ENCODE measurements at places on chromosomes 12 and 14.

DNA sequence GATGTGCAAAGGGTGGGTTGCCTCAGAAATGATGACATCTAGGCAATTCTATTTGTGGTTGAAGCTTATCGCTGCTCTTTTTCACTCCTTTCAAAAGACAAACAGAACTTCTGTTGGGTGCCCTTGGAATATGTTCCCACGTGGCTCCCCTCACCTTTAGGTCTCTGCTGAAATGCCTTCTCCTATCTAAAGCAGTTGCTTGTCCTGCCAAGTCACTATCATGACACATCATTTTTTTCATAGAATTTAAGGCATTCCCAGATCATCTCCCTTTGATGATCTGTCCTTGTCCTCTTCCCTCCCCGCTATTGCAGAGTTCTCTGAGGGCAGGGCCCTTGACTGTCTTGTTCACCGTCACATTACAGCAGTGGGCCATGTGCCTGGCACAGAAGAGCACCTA is 75.7 kb downstream of the PTPRB start:
- no peak for DNase-seq

DNA sequence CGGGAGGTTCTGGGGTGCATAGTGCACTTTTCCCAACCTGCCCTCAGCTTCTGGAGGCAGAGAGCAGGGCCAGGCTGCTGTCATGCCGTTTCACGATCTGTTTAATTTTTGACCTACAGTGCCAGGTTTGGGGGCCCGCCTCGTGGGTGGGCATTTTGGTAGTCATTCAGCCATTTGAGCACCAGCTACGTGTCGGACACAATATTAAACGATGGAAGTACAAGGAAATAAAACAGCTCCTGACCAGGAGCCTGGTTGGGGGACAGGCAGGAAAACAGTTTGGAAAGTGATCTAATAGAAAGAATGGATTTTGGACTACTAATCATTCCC is 708 bp downstream of the FNTB start:
- DNase-seq: no peak

DNA sequence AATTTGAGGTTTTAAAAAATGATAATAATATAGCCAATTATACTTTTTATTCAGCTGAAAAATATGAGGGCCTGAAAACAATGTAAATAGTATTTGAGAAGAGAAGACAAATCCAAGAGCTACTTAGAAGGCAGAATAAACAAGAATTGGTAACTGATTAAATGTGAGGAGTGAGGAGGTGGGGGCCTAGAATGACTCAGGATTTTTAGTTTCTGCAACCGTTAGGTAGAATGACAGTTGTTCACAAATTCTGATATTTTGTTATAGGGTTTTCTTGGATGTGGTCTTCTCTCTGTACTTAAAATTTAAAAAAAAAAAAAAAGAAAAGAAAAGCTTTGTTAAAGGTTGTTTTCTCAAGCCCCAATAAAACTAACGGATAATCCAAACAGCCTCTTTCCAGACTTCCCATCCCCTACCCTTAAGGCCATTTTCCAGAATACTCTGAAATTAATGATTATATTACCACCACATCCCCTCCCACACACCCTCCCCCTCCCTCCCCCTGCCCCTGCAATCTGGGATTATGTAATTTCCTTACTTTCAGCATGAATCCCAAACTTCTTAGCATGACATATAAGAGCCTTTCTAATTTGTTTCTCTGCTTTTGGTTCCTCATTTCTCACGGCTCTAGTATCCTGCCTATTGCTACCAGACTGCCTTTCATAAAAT is 50.4 kb downstream of the LRP6 start:
- DNase-seq: no peak

DNA sequence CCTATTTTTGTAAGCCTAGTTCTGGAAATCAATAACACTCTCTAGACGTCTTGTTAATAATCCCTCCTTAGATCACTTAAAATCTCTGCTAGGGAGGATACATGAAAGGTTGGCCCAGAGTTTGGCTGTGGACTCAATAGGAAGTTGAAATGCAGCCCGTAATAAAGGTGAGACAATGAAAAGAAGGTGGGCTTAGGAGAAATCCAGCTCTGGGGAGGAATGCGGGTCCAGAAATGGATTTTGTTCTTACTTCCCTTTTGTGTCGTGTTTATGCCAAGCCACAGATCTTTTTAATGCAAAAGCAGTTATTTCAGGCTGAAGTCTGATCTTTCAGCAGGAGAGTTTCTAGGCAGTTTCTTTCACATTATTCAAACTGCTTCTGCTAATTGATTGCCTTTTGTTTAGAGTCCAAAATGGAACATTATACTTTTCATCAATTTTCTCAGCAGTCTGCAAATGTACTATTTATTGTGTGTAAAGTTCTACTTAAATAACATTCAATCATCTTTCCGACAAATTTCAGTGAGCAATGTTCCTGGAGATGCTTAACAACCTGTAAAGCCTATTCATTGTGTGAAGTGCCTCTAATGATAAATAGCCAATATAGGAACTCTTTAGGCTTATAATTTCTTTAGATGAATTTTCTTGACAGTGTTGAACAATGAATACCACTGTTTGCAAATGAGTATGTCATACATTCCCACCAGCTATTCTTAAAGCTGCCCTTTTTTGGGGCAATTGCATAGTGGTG is 252.9 kb upstream of the KRR1 start:
- no peak for DNase-seq

GRCh38 chr12:79885911-79886490 is 48.9 kb downstream of the PPP1R12A start:
- DNase-seq: no peak

GRCh38 chr12:112409064-112409905 is at the start of gene RPL6:
TSS of gene RPL6 (minus strand) at chr12:112409605. CDS start at chr12:112408656, 949 bp downstream.
- DNase-seq: peak; percentile 97

DNA sequence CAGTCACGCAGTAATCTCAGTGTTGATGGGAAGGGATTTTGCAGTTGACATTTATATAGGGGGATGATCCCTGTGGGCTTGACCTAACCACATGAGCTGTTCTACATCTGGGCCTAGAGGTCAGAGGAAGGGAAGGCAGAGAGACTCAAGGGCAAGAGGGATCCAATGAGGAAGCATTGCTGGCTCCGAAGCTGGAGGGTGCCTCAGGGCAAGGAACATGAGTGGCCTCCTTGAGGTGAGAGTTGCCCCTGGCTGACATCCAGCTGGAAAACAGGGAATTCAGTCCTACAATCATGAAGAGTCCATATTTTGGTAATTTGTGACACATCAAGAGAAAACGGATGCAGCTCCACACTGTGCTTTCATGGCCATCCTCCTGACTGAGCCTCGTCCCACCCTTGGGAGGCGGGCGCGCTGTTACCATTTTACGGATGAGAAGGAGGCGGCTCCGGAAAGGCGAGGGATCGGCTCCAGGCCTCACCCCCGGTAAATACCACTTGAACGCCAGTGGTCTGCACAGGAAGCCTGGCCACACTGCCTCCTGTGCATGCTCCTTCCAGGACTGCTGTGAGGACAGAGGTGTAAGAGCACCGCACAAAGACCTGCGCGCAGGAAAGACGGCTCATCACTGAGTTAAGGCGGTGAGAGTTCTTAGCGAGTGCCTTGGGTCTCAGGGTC is 18.5 kb upstream of the FKBP4 start:
- DNase-seq: no peak

DNA sequence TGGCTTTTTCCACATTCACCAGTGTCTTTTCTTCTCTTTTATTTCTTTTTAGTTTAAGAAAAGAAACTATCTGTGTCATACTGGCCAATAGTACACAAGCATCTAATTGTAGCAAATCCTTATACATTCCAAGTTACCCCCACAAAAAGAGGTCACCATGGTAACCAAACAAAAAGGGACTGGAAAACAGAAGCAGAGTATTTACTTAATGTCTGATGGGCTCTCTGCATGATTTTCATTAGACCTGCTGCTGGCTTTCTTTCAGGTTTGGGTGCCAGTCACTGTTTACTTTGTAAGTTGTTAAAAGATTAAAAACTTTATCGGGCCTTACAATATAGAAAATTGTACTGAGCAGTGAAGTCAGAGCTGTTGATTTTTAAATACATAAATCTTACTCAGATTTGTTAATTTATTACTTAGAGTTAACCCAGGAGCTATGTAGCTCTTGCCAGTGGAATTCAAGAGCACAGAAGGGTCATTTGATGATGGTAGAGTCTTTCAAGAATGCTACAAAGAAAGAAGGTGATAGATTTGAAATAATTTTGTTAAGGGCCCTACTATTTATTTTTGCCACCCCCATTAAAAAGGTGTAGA is 123.9 kb downstream of the BRMS1L start:
- no peak for DNase-seq

DNA sequence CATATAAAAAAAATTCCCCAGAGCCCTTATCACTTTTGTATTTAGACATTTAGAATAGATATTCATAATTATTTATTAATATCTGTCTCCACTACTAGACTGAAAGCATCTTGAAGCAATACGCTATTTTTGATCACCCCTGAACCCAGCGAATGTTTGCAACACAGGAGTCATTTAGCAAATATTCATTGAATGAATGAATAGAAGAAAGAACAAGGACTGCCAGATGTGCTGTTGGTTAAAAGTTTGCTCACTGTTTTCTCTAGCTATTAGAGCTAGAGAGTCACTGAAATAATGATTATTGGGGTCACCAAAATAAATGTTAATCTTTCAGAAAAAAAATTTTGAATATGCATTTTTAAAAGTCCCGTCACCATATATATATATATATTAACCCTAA is 174.3 kb downstream of the ACSS3 start:
- DNase-seq: no peak

DNA sequence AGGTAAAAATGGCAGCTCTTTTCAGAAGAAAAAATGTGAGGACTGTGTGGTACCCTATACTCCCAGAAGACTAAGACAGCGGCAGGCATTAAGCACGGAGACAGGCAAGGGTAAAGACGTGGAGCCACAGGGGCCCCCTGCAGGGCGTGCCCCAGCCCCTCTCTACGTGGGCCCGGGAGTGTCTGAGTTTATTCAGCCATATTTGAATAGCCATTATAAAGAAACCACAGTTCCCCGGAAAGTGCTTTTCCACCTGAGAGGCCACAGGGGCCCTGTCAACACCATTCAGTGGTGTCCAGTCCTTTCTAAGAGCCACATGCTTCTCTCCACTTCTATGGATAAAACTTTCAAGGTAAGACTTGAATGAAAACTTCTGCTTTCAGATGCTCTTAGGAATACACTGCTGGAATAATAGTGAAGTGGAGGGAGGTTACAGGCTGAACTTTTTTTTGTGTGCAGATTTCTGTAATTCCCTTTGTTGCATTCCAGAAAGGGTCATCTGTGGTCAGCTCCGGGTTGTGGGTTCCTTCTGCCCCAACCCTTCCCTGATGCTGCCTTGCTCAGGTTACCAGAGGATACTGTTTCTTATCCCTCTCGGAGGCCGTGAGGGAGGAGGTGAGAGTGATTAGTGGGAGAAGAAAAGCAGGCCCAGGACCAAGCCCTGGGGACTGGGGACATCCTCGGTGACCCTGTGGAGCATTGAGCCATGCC is 58.4 kb downstream of the SLC25A47 start:
- no peak for DNase-seq

DNA sequence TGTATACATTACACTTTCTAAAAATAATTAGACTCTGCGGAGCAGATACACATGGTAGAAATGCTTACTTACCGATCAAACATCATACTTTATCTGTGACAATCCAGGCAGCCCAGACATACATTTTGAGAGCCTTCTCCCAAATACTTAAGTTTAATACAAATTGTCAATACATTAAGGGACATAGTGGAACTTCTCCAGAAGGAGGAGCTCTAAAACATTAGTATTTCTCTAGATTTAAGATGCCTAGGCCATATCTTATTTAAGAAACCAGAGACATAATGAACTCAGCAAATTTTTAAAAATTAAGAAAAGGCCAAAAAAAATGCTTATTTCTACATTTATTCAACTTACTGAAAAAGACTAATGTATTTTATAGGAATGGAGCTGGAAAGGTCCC is 16.1 kb downstream of the ACSM4 start:
- DNase-seq: no peak

DNA sequence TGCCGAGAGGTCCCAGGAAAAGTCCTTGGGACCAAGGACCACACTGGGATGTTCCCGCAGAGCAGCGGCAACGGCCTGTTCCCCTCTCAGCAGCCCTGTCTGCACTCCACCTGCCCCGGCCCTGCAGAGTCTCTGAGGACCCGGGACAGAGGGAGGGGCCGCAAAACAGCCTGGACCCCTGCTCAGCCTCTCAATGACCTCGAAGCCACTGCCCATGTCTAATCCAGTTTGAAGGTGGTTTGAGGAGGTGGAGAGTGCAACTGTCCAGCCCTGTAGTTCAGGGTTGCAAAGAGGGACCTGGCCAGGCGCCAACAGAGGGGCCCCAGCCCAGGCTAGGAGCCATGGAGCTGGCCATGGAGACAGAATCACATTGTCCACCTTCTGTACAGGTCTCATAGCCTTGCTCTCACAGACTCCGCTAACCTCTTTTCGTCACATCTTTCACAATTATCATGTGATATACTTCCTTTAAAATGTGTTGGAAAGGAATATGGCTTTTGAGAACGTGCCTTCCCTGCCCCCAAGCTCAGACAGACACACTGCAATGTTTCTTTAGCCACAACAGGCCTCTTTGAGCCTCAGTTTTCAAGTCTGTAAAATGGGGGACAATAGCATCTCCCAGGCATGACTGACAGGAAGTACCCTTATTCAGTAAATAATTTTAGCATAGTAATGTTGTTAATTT is 49.3 kb downstream of the ACTN1 start:
- DNase-seq: no peak

DNA sequence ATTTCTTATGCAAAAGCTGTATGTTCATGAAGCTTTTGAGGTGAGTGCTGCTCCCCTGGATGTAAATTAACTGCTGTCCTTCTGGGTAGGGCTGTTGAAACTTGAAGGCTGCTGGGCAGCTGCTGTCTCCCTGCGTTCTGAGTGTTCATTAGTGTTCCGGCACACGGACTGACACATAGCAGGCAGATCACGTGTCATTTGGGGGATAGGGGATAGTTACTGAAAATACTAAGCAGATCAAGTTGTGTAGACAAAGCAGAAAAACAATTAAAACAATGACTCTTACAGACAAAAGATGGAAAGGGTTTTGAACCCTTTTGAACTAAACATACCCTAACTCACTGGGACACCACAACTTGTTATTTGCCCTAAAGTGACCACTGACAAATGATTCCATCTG is 82.5 kb downstream of the PRICKLE1 start:
- no peak for DNase-seq

DNA sequence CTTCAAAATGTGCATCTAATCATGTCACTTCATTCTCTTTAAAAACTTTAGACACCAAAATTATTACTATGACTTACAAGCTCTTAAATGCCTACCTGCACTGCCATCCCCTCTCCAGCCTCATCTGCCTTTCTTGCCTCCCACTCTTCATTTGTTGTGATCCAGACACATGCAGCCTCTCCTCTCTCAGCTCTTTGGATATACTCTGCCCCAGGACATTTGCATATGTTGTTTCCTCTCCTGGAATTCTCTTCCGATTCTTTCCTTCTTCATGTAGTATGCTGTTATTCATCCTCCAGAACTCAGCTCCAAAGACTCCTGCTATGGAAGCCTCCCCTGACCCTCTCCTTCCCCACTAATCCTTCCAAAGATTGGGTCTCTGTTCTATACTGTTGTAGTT is 197.6 kb downstream of the ANO4 start:
- DNase-seq: no peak

GRCh38 chr12:109450980-109451379 is 26.1 kb downstream of the KCTD10 start:
- no peak for DNase-seq

Data from RKO (cell line).